Posterior vena cava (tissue), 2 donors: ENCODE measurements at places on chromosomes 7 and 10. TPM values are rescaled to one million over a fixed set of nuclear protein-coding genes. Genes with fewer than 3 reads are reported as not detected.

DNA sequence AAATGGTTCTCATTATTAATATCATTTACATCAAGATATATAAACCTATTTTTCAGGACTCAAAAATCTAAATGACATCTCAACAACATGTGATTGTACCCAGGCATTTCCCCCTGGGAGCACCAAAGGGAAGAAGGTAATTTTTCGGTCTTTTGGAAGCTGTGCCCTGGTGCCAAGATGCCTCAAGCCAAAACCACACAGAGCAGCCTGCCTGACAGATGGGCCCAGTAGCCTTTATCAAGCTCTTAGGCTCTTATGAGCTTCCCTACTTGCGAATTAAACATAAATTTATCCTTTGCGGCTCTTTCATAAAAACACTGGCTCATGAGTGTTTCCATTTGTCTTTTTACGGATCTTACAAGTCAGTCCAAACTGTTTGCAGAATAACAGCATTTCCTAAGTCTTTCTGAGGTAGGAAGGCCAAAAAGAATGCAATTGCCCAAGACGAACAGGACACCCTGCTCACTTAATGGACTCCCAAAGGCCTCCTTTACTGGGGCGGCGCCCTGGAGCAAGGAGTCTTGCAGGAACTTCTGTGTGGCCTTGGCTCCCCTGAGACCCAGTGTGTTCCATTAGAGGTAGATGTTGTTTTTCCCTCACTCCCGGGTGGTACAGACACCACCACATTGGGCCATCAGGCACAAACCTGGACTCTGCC is 4.1 kb upstream of the RASSF4 start:
- DNase-seq = no peak

- DNase-seq = no peak
Measured at GRCh38 chr10:129716211-129716681, 247.8 kb downstream of the EBF3 start.

GRCh38 chr7:129670656-129671055 is 59.1 kb downstream of the NRF1 start:
- DNase-seq = no peak

DNA sequence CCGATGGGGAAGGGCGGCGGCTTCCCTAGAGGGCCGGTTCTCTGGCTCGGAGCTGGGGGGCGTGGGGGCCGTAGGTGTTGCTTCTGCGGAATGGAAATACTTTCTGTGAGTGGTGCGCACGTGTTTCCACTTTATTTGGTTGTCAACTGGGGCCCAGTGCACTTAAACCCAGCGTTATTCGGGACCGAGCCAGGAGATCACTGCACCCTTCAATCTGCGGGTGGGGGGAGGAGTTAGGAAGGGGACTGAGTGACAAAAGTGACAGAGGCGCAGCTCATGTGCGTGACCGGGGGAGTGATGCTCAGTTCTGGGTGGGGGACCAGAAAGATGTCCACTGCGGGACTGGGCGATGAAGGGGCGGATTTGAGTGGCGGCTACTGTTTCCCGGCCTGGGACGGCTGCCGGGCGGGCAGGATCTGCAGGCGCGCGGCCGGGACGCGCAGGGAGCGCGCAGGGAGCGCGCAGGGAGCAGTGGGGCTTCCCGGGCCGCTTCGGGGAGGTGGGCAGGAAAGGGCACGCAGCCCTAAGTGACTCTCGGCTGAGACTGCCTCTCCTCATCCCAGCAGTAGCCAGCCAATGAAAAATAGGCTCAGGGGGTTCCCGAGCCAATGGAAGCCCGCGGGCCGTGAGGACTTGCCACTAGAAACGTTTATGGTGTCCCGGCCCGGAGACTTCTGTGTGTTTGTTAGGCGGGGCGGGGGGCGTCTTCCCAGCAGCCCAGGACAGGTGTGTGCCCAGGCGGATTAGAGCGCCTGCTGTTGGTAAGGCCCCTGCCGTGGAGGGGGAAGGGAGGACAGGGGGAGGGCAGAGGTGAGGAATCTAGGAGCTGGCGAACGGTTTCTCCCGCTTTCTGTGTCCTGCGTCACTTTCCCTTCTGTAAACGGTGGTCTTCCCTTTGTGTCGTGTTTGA is 54.3 kb upstream of the KDM7A start:
- DNase-seq = peak; percentile 84

The NUTM2D gene
- total RNA-seq = 2.1 TPM
